NCI-H1694 (cell line): ENCODE measurements at places on chromosomes 3 and 15.

- no peak for DNase-seq
Measured at GRCh38 chr3:8506571-8507061, 5.0 kb downstream of the LMCD1 start.

DNA sequence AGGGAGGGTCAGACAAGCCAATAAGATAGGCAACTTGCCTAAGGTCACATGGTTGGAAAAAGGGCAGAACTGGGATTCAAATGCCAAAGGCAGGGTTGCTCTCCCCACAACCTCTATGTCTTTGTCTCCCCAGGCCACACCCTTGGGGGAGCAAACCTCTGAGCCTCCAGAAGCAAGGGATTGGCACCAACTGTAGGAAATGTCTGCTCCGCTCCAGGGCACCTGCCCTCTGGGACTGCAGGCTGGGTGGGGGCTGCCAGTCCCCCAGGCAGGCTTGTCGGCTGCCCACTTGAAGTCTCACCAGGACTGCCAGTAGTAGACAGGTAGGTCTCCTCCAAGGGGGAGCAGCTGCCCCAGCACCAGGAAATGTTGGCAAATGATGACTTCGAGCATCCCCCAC is 2.0 kb downstream of the FAM3D start:
- no peak for DNase-seq

- no peak for DNase-seq
Measured at GRCh38 chr3:23183731-23184130, 19.4 kb upstream of the UBE2E2 start.

DNA sequence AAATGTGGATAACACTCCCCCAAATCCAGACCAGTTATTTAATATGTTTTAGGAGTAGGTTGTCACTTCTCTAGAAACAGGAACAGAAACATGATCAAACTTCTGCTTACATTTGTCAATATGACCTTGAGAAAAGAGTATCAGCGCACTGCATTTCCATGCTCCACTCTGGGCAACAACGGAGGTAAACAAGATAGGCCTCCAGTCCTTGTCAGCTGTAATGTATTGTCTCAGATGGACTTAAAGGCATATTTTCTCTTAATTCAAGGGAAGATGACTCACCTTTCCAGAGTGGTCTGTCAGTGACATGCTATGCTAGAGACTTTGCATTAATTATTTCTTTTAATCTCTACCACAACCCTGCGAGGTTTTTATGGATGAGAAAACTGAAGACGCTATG is 51.6 kb upstream of the TCF12 start:
- no peak for DNase-seq

DNA sequence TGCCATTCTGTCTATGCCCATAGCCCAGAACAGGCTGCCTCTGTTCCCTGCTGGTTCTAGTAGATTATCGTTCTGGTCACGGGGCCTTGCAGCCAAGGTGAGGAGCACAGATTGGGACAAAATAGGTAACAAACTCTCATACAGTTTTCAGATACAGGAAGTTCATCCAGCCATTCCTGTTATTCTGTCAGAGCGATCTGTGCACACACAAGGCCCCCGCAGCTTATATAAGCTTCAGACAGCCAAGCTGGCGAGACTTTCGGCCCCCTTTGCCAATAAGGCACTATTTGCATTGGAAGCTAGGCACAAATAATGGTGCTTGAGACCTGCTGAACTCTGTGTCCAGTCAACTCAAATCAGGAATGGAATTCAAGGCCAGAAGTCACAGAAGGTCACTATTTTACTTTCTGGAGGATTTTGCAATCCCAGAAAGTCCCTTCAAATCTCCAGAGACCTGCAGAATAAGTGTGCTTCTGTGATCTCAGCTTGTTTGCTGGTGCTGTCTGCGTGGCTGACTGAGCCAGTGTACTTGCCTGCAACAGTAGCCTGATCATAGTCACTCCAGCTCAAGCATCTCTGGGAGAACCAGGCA is 69.4 kb downstream of the BFSP2 start:
- DNase-seq = no peak

DNA sequence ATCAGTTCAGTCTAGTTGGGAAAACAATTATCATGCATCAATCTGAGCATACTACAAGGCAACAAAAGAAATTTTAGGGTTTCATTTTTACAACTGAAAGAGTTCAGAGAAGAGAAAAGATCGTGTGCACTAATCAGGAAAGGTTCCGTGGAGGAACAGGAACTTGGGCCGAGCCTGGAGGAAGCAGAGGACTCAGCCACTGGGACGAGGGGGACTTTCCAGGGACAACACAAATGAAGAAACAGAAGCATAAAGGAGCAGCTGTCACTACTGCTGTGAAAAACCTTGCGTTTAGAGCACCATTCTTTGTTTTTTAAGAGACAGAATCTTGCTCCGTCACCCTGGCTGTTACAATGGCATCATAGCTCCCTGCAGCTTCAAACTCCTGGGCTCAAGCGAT is 60.5 kb downstream of the MYO1E start:
- DNase-seq = no peak
